ENCODE measurements at places on chromosomes 7 and 10.

DNA sequence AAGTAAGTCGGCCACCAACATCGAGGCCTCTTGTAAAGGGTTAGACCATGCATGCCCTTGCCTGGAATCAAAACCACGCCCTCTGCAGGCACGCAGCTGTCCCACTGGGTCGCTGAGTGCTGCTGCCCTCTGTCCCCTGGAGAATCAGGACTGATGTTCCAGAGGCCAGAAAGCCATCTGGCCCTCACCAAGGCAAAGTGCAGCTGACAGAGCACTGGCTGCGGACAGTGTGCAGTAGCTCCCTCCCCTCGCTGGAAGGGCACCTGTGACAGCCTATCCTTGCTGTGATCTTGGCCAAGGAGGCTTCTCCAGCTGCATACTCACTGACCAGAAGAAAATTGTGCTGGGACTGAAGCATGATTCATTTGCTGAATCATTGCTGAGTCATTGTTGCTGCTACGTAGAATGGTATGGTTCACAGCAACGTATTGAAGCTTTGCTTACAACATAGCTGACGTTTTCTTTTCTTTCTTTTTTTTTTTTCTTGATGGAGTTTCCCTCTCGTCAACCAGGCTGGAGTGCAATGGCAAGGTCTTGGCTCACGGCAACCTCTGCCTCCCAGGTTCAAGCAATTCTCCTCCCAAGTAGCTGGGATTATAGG lies 30.4 kb downstream of the DDC start:
- DNase-seq = peak; percentile 92

GRCh38 chr10:77563638-77564270 lies 73.9 kb downstream of the KCNMA1 start:
- no peak for DNase-seq

- DNase-seq = no peak
Measured at GRCh38 chr7:3558400-3558799, 257.3 kb downstream of the SDK1 start.

GRCh38 chr7:16531707-16532106 lies 5.1 kb downstream of the LRRC72 start:
- no peak for DNase-seq

DNA sequence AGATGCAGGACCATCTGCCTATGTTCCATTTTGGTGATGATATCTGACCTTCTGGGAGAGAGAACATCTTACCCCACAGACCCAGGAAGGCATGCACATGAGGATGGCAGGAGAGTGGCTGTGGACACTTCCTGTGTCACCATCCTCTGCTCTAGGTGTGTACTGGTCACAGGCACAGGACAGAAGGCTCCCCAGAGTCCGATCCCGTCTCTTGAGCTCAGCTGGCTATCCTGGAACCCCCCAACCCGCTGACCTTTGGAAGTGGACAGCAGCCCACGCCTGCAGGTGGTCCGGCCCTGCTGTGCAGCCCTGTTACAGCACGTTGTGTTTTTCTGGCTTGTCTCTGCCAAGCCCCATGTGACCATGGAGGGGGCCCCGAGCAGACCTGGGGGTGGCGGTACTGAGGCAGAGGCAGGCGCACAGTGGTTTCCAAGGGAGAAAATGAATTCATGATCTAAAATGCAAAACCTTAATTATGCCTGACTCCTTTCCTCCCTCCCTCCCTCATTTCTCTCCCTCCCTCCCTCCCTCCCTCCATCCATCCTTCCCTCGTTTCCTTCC lies 178.8 kb downstream of the CUX1 start:
- no peak for DNase-seq

GRCh38 chr10:105650306-105650705 lies 1009.2 kb downstream of the SORCS3 start:
- no peak for DNase-seq

GRCh38 chr10:132370426-132371340 lies 26.3 kb upstream of the PWWP2B start:
- no peak for DNase-seq

DNA sequence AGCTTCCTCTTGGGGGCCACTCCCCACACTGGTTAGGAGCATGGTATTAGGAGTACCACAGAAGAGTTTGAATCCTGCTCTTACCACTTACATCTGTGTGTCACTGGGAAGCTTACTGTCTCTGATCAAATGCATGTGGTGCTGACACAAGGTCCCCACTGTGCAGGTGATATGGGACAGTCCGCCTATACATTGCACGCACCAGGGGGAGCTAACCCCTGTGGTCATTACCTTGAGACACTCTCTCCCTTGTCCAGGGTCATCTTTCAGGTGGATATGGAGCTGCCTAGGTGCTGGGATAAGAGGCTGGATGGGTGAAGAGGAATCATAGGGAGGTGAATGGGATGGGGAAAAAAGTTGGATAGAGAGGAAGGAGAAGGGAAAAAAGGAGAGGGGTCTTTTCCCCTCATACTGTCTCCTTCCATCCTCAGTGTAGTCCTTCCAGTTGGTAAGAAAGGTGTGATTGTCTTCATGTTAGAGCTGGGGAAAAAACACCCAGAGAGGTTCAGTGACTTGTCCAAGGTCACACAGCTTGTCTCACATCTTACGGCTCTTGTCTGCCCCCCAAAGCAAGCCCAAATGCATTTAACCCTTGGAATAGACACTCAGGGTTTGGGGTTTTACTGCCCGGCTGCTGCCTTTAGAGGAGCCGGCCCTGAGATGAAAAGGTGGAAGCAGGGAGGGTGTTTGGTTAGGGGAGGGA lies 125.9 kb downstream of the CDH23 start:
- DNase-seq = no peak

- DNase-seq = no peak
Measured at GRCh38 chr10:102396730-102397151, 1.2 kb downstream of the NFKB2 start.

DNA sequence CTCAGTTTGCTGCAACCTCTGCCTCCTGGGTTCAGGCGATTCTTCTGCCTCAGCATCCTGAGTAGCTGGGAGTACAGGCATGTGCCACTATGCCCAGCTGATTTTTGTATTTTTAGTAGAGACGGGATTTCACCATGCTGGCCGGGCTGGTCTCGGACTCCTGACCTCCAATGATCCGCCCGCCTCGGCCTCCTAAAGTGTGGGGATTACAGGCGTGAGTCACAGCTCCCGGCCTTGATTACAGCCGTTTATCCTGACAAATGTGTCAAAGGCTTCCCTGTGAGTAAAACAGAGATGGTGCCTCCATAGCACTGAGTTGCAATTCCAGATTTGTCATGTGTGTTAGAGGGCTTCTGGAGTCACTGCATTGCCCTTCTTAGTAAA lies 273.7 kb downstream of the CCDC3 start:
- no peak for DNase-seq

DNA sequence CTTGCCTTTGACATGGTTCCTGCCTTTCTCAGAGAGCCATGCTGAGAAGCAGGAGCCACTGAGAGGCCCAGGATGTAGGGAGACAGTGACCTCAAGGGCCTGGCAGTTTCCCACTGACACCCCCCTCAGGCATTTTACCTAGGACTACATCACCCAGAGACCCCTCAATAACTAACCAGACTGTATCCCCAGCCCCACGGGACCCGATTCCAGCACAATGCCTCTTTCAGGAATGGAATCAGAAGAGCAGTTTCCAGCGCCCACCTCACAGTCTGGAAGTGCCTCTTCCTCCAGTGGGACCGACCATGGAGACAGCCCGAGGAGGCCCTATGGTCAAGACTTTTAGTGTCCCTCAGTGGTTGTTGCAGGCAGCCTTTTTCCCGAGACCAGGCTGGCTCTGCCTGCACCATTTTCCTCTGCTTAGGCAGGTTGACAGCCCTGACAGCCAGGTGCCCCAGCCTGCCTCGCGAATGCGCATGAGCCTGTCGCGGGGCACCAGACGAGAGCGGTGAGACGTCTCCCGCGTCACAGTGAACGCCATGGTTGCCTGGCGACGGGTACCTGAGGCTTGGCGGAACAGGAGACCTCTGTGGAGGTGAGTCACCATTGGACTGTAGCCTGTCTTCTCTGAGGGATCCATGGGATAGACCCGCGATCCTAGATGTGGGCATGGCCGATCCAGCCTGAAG lies 28.4 kb upstream of the ZNF273 start:
- DNase-seq = no peak

DNA sequence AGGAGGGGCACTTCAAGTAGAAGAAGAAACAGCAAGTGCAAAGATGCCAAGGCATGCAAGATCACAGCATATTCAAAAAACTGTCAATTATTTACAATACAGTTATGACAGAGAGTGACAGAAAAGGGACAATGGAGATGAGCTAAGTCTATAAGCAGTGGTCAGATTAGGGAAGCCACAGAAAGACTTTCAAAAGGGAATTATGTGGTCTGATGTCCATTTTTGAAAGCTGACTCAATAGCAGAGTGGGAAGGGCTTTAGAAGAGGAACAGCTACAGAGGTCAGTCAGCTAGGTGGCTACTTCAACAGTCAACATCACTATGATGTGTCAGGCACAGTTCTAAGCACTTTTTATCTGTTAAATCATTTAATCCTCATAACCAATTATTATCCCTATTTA lies 45.2 kb upstream of the SPOCK2 start:
- DNase-seq = peak; percentile 41

DNA sequence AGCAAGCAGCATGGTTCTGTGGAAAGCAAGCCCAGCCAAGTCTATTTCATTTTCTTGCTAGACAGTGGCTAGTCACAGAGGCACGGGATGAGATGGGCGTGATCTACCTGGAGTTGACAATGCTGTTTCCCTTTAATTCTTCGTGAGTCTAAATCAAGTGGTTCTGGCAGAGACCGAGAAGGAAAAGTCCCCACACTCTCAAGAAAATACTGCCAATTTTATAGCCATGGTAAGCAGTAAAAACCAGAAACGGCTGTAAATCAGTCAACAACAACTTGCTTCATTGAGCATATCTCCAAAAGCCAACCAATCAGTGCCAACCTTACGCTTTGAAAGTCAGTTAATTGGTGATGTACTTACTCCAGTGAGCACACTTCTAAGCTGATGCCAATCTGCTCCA lies 223.4 kb downstream of the SEC23IP start:
- no peak for DNase-seq

DNA sequence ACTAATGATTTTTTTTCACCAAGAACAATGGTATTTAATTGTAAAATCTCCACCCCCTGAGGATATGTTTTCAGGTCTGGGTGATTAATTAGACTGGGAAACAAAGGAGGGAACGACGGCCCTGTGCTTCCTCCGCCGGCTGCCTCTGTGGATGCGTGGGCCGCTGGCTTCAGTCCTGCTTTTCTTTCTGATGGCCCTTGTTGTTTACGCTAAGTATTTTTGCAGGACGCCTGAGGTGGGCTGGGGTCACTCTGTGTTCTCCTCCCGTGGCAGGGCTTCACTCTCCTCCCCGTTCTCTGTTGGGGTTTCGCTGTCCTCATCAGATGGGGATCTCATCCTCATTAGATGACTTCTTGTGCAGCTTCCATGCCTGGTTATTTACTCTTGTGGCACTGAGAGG lies 5.2 kb upstream of the ACBD5 start:
- DNase-seq = no peak

DNA sequence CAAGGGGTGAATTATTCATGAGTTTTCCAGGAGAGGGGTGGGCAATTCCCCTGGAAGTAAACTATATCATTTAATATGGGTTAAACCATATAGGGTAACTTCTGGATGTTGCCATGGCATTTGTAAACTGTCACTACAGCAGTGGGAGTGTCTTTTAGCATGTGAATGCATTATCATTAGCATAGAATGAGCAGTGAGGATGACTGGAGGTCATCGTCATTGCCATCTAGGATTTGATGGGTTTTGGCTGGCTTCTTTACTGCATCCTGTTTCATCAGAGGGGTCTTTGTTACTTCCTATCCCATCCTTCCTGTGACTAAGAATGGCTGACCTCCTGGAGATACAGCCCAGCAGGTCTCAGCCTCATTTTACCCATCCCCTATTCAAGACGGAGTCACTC lies 139.5 kb upstream of the PRKCQ start:
- no peak for DNase-seq

DNA sequence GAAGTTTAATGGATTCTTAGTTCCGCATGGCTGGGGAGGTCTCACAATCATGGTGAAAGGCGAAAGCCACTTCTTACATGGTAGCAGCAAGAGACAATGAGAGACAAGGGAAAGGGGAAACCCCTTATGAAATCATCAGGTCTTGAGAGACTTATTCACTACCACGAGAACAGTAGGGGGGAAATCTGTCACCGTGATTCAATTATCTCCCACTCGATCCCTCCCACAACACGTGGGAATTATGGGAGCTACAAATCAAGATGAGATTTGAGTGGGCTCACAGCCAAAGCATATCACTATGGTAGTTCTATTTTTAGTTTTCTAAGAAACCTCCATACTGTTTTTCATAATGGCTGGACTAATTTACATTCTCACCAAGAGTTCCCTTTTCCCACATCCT lies 36.7 kb downstream of the SPAM1 start:
- no peak for DNase-seq

GRCh38 chr10:129046065-129046681 lies 420.9 kb upstream of the MGMT start:
- no peak for DNase-seq

DNA sequence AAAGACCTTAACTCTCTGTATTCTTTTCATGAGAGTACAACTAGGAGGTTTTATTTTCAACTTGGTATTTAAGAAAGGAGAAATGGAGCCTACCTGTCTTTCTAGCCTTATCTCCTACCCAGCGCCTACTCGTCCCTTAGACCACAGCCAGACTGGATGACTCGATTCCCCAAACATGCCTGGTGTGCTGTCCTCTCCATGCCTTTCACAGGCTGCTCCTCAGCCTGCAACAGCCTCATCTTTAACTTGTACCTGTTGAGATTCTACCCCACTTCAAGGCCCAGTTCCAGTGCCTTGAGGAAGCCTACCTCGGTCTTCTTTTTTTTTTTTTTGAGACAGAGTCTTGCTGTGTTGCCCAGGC lies 29.4 kb downstream of the CPA1 start:
- DNase-seq = no peak

DNA sequence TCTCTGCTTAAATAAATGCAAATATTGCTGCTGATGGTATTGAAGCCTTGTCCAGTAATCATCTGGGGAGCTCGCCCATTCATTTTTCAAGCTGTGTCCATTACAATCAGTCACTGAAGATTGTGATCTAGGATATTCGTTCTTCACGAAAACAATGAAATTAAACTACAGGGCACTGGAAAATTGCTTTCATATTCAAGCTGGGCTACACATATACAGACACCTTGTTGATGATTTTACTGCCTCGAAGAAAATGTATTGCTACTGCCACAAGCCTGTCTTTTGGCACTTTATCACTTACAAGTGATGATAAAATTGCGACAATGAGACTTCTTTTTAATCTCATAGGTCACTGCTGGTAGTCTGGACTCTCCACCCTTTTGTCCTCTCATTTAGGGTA lies 100.0 kb upstream of the MINDY3 start:
- no peak for DNase-seq

DNA sequence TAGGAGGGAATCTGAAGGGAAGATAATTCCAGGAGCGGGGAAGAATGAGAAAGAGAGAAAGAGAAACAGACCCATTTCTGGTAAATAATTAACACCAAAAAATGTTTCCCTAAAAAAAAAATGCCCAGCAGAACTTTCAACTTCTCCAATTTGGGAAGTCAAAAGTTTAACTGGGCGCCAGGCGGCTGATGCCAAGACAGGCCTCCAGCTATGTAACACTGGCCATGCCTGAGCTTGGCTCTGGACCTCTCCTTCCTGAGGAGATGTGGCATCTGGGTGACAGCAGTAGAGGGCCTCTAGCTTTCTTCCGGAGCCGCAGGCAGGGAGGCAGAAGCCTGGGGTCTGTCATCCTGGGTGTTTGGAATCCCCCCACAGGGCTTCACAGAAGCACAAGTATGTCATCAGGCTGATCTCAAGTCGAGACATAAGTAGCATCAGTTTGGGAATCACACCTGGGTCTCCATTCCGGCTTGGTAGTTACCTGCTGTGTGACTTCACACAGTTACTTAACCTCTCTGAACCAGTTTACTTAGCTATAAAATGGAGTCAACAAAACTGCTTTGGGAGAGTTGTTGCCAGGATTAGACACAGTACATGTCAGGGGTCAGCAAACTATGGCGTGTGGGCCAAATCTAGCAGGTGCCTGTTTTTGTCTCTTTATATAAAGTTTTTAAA lies 50.5 kb upstream of the TCF7L2 start:
- DNase-seq = no peak
